ENCODE measurements at places on chromosomes 3 and 15.

GRCh38 chr15:59353994-59354416 lies 18.7 kb downstream of the MYO1E start:
- no peak for DNase-seq

DNA sequence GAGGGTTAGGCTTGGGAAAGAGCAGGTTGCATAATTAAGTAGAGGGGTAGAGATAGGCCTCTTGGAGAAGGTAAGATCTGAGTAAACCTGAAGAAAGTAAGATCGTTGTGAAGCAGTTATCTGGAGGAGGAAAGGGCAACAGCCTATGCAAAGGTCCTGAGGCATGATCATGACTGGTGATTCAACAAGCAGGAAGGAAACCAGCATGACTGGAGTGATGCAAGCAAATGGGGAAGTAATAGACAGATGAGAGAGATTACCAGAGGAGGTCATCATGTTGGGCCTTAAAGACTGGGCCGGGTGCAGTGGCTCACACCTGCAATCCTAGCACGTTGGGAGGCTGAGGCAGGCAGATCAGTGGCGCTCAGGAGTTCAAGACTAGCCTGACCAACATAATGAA lies 360.2 kb downstream of the EPHB1 start:
- DNase-seq: no peak

DNA sequence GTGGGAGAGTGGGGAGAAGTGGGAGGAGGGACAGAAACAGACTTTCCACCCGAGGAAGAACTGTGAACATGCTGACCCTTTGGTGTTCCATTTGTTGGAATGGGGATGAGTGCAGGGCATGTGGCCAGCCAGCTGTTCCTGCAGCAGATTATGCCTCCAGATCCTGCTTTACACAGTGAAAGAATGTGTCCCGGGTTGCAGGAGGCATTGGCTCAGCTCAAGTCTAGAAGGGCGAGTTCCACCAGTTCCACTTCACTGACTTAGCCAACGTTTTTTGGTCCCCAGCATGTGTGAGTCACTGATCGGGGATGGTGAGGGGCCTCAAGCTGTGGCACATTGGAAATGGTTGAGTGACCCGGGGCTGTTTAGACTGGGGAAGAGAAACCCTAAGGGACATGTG lies 307.0 kb upstream of the ROPN1 start:
- no peak for DNase-seq

- no peak for DNase-seq
These were observed 113.5 kb downstream of the RASA2 start for GRCh38 chr3:141600331-141600730.

DNA sequence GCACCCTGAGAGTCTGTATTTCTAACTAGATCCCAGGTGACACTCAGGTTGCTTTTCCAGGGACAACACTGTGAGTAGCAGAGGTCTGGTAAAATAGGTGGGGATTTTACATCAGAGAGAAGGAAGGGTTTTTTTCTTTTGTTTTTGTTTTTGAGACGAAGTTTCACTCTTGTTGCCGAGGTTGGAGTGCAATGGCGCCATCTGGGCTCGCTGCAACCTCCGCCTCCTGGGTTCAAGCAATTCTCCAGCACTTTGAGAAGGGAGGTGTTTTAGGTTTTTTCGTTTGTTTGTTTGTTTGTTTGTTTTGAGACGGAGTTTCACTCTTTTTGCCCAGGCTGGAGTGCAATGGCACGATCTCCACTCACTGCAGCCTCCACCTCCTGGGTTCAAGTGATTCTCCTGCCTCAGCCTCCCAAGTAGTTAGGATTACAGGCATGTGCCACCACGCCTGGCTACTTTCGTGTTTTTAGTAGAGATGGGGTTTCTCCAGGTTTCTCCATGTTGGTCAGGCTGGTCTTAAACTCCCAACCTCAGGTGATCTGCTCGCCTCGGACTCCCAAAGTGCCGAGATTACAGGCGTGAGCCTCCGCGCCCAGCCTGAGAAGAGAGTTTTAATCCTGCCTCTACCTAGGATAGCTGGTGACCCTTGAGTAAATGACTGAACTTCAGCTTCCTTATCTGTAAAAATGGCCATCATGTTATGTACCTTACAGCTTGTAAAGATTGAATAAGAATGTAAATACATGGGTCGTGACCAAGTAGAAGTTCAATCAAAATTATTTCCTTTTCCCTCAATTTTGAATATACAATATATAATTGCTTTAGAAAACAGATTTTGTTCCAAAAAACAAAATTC lies 95.9 kb upstream of the FNDC3B start:
- no peak for DNase-seq

GRCh38 chr3:65112751-65113300 lies 425.0 kb upstream of the ADAMTS9 start:
- DNase-seq: no peak

DNA sequence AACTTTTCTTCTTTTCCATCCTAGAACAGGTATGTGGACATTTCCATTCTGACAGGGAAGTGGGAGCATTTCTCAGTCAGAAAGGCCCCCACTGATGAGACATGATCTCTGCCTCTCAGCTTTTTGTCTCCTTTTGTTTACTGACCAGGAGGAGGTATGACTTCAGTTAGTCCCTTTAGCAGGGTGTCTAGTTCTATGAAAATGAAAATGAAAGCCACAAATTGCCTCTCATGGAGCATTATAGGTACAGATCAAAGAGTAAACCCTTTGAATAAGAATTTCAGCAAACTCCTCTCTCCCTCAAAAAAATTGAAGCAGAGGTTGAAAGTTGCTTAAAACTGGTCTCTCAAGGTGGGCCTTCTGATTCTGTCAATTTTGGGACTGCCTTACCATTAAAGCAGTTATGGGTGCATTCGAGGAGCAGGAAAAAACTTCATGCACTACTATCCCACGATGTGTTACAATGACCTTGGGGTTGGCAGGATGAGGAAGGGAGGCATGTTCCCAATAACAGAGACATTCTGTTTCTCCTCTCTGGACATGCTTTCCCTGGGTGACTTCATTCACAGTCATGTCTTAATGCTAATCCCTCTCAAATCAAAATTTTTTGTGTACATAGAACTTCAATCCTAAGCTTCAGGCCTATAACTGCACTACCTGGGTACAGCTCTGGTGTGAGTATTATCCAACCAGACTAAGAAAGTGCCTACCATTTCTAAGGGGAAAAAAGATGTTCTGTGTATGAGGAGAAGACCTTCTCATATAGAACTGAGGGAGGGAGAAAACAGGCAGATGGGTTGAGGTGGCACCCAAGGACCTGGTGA lies 50.6 kb upstream of the TBC1D23 start:
- no peak for DNase-seq

DNA sequence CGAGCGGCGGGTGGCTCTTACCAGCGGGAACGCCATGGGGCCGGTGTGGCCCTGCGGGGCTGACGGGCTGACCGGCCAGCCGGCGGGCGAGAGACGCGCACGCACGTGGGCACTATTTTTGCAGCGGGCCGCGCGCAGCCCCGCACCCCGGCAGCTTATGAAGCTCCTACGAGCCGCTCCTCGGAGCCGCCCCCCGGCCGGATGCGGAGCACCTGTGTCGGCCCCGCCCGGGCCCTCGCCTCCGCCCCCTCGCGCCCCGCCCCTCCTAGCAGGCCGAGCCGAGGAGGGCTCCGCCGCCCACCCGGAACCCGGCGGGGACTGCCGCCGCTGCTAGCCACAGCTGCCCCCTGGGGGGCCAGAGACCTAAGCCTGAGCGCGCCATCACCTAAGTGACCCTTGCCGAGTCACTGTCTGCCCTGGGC lies 683 bp upstream of the CPEB1 start:
- DNase-seq: no peak

DNA sequence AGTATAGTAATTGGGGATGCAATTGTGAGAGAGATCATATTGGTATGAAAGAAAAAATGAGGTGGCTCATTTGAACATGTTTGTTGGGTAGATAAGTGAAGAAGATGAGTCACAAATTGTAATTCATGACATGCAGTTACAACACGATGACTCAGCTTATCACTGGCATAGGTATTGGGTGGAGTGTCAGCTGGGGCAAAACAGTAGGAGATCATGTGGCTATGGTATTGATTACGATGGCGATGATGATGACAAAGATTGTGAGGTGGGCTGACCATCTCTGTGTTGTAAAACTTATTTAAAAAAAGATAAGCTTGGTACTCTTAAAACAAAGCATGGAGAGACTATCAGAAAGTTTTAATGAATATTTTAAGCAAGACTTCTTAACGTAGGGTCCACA lies 11.6 kb upstream of the DPH6 start:
- DNase-seq: no peak

DNA sequence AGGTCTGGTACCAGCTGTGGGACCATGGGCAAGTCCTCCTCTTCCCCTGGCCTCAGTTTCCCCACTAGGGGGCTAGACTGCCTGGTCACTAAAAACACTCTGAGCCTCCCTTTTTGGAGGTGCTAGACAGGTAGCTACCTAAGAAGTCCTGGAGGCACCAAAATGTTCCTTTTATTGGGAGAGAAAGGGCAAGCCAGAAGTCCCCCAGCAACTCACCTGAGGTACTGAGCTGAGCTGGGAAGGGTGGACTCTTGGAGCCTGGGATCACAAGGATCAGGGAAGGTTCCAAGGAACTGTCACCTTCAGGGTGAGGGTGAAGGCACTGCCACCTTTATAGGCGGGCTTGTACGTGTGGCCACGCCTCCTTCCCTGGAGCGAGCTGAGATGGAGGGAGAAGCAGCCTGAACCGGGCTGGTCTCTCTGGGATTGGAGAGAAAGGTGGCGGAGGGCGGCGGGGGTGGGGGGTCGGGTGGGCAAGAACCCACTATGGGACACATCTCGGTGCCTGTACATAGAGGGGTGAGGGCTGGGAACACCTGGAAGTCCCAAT lies at the start of gene CYP1A1:
Gene CYP1A1, minus strand, starts transcription at position 304 of the 550 bp plus-strand sequence. CDS start 2,431 bp downstream, outside the sequence.
- DNase-seq: no peak
